Stimulated activated CD4-positive, alpha-beta T cell treated with anti-CD3 and anti-CD28 coated beads, Interleukin-12 subunit alpha, Interleukin-12 subunit beta, amount 100 ng/mL, for 48 hours (primary cell): ENCODE measurements at places on chromosomes 16 and 17.
A peak's percentile ranks its signal among the peaks of the same experiment; 100 is the strongest.

DNA sequence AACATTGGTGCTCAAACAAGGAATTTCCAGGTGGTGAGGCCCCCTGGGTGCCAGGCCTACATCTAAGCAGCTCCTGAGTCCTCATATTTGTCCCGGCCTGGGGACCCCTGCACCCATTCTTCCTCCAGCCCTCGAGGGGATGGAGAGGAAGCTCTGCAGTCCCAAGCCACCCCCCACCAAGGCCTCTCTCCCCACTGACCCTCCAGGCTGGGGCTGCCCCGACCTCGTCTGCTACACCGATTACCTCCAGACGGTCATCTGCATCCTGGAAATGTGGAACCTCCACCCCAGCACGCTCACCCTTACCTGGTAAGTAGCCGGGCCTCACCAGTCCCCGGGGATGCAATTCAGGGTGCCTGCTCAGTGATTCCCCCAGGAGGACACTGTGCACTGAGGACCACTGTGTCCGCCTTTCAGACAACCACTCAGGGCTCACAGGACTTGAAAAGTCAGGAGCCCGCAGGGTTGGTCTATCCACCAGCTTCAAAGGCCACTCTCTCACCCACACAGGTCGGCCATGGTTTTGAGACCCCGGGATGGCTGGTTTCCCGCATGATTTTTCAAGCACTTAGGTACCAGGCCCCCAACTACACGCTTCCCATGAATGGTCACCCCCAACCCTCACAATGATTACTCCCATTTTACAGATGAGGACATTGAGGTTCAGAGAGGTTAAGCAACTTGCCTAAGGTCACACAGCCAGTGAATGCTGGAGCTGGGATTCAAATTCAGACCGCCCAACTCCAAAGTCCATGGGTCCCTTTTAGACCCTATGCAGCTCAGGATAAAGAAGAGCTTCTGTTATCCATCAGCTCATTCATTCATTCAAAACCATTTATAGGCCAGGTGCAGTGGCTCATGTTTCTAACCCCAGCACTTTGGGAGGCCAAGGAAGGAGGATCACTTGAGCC is 32.4 kb downstream of the IL21R start:
- no peak for DNase-seq

DNA sequence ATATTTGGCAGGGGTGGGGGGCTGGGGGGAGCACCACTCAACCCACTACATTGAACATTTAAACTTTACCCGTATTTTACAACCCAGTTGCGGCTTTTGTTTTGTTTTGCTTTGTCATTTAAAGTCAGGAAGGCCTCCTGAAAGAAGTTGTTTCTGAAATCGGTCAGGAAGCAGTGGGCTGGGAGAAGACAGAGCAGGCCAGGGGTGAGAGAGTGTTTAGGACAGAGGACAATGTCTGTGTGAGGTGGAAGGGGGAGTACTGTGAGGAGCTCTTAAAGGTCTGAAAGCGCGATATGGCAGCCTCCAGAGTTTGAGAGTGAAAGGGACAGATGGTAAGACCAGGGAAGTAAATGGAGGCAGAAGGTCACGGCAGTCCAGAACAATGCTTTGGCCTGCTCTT is 6.1 kb upstream of the WFIKKN2 start:
- DNase-seq, result no peak

DNA sequence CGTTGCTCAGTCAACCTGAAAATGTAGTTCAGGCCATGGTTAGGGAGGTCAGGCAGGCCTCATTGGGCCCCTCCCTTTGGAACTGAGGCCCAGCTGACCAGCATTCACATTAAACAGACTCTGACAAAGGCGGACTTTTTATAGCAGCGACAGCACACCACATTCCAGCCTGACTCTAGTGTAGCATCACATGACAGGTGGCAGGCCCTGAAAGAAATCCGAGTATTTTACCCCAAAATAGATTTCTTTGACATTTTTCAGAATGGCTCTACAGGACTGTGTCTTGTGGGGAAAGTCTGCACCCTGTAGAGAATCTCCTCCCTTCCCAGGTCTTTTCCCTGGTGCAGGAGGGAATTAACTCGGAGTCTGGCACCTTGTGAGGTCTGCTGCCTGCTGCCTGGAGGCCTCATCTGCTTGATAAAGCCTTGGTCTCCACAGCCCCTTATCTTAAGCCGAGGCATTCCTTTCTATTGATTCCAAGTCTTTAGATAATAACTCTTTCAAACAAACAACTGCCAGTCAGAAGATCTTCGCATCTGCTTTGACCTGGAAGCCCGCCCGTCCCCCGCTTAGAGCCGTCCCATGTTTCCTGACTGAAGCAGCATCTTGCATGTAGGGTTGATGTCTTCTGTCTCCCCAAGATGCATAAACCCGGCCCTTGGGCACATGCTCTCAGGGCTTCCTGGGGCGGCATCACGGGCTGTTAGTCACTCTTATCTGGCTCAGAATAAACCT is 44.0 kb upstream of the CAPN15 start:
- DNase-seq, result no peak

DNA sequence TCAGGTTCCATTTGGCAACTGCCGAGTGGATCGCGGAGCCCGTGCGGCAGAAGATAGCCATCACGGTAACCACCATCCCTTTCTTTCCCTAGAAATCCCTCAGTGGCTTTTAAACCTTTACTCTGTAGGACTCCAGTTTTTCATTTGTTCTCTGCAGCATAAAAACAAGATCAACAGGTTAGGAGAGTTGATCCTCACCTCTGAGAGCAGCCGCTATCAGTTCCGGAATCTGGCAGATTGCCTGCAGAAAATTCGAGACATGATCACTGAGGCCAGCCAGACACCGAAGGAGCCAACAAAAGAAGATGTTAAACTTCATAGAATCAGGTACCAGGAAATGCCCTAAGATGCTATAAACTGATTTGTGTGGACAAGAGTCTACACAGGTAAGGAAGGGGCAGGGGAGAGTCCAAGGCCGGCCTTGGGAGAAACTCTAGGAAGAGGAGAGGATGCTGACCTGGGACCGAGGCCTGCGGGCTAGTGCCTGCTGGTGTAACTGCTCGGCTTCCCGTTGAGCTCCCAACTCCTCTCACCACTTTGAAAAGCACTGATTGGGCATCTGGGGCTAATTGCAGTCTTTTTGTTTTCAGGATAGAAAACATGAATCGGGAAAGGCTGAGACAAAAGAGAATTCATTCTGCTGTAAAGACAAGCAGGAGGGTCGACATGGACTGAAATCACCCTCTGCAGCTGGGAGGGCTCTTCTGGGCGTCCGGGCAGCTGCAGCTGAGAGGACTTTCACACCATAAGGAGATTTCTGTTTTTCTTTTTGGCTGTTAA is 8.1 kb downstream of the MRPL58 start:
- DNase-seq, result no peak

DNA sequence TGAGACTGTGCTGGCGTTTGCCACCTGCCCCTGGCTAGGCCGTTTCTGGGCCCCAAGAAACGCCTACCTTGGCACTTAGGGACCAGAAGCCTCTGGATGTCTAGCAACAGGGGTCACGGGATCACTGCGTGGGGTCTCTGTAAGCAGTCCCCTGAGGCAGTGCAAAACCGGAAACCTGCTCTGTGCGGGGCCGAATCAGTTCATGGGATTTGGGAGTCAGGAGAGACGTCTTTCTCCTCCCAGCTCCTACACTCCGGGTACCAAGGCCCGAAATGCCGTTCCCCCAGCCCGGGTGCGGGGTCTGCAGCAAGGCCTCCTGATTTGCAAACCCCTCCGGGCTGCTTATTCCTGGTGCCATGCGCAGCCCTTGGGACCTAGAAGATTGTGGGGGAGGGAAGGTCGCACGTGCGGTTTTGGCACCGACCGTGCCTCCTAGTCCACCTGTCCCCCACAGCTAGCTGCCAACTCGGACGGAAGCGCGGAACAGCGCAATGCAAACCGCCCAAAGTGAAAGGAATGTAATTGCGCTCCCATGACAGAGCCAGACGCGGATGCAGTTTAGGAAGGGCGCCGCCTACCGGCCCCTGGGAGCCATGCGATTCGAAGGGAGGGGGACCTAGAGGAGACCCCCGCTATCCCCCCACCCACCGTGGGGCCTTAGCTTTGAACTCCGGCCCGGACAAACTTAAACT is 6.5 kb downstream of the IRX5 start:
- DNase-seq, result no peak

- peak; percentile 14 for DNase-seq
Measured at GRCh38 chr17:45353043-45353442, 36.2 kb upstream of the MAP3K14 start.

GRCh38 chr16:62644030-62644812 is 608.0 kb upstream of the CDH8 start:
- no peak for DNase-seq
